Uterus (tissue), 4 donors: ENCODE measurements at places on chromosomes 4 and X.

- no peak overlapping the region for H3K27ac ChIP-seq
- no peak for DNase-seq
- no peaks in the 10 kb centered on the region for H3K4me1 ChIP-seq
- H3K36me3 ChIP-seq: no peaks in the 10 kb centered on the region
- H3K27me3 ChIP-seq: no peaks in the 10 kb centered on the region
- H3K4me3 ChIP-seq: no peak overlapping the region
These were observed 559.8 kb upstream of the TECRL start for GRCh38 chr4:64969081-64969480.

DNA sequence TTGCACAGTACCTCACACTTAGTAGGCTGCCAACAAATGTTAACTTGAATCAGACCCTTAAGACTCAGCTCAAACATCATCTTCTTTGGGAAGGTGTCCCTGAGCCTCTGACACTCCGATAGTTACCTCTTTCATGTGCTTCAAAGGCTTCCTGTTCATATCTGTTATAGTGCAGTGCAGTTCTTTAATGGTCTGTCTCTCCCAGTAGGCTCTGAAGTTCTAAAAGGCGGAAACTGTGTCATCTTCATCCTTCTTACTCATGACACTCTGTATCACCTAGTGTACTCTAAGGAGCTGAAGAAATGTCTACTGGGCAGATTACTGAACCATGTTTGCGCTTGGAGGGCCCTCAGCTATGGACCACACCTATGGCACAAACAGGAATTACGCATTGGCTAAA lies 2.1 kb upstream of the DIAPH2 start:
- no peaks in the 10 kb centered on the region for H3K36me3 ChIP-seq
- H3K27me3 ChIP-seq: no peaks in the 10 kb centered on the region
- no peak overlapping the region for H3K4me3 ChIP-seq
- H3K27ac ChIP-seq: no peak overlapping the region
- no peaks in the 10 kb centered on the region for H3K4me1 ChIP-seq

DNA sequence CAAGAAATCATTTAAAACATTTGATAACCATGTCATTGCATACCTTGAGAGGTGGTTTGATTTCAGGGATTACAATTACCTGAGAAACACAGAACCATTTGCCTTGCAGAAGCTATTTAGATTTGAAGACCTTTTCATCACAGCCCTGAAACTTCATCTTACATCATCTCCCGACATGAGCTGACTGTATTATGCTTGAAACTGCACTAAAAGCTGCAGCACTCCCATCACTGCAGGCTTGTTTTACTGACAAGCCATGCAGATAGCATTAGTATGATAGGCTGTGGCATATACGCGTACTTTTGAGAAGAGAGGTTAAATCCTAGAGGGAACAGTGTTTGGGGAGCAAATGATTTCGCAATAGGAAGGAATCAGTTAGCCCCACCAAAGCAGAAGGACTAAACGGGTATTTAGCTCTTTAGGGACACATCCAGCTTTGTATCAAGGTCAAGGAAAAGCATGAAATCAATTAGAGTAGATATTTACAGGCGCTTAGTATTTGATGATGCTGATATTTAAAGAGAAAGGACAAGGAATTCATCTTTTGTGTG lies 133.2 kb upstream of the DIAPH2 start:
- no peaks in the 10 kb centered on the region for H3K4me1 ChIP-seq
- DNase-seq: no peak
- no peak overlapping the region for H3K4me3 ChIP-seq
- H3K27ac ChIP-seq: no peak overlapping the region
- H3K36me3 ChIP-seq: no peaks in the 10 kb centered on the region

DNA sequence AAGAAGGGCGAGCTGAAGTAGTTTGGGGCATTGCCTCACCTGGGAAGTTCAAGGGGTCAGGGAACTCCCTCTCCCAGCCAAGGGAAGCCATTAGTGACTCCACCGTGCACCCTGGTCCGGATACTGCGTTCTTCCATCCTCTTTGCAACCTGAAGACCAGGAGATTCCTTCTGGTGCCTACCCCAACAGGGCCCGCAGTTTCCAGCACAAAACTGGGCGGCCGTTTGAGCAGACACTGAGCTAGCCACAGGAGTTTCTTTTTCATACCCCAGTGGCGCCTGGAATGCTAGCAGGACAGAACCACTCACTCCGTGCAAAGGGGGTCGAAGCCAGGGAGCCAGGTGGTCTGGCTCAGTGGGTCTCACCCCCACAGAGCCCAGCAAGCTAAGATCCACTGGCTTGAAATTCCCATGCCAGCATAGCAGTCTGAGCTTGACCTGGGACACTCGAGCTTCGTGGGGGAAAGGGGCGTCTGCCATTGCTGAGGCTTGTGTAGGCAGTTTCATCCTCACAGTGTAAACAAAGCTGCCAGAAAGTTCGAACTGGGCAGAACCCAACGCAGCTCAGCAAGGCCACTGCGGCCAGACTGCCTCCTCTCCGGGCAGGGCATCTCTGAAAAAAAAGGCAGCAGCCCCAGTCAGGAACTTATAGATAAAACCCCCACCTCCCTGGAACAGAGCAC lies 1039.4 kb upstream of the IGFBP7 start:
- no peak overlapping the region for H3K4me3 ChIP-seq
- H3K36me3 ChIP-seq: no peaks in the 10 kb centered on the region
- no peak overlapping the region for H3K27ac ChIP-seq
- H3K27me3 ChIP-seq: no peaks in the 10 kb centered on the region

DNA sequence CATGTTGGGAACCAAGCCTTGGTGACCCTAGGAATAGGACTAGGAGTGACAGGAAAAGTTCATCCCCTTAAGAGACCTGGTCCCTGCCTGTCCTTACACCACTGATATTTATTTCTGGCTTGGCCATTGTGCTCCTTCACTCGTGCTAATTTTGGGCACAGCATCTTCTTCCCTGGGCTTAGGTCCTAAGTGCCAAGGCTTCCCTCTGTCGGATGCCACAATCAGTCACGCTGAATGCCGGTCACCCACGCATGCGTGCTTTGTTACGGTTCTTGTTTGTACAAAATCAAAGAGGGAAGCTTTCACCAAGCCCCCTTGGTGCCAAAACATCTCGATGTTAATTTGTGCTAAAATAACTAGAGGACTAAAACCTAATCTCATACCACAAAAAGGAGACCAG lies 17.4 kb upstream of the MAP3K15 start:
- no peak overlapping the region for H3K4me3 ChIP-seq
- H3K27me3 ChIP-seq: no peaks in the 10 kb centered on the region
- DNase-seq: no peak
- no peaks in the 10 kb centered on the region for H3K4me1 ChIP-seq
